ENCODE measurements at places on chromosomes 13 and 19.
A peak's percentile ranks its signal among the peaks of the same experiment; 100 is the strongest.

DNA sequence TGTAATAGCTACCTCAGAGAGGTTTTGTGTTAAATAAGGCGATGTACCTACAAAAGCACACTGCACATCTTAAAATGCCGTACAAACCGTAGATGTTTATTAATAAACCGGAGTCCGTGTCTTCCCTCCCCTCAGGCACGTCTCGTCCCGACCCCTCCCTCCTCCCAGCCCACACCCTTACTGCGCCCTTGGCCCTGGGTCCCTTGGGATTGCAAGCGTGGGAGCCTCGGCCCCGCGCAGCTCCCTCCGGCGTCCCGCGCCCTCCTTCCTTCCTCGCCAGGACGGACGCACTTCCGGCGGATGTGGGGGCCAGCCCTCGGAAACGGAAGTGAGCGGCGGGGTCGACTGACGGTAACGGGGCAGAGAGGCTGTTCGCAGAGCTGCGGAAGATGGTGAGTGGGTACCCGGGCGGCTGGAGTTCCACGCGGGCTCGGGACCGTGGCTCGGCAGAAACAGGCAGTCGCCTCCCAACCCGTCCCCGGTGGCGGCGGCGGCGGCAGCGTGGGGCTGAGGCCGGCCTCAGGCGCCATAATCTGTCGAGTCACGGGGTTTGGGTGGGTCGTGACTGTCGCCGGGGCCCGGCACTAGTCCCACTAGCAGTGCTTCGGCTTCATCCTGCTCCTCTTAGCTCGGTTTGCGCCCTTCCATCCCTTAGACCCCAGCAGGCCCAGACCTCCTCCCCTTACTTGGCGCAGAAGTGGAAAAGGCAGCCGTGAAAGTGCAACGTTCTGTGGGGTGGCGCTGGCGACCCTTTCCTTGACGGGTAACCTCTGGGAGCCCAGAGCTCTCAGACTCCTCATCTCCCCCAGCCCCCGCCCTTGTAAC is at the start of gene POMP:
Gene POMP, plus strand, starts transcription at position 335 of the 825 bp plus-strand sequence. Its CDS starts 55 bp downstream, at position 390.
- DNase-seq: peak; percentile 97

DNA sequence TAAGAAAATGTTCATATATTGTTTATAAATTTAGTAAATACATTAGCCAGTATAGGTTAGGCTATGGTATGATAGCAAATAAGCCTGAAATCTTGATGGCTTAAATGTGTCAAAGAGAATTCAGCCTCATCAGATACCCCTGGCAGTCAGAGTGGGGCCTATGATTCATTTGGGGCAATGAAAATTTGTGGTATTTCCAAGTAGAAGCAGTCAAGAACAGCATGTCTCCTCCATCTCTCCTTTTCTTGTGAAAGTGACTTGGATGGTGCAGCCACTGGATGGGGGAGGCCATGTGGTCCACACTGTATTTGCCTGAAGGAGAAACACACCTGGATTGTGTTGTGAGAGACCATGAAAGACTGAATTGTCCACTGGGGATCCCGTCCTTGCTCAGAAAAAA is 82.7 kb downstream of the DLEU7 start:
- DNase-seq: no peak

GRCh38 chr13:112702986-112703379 is 13.1 kb downstream of the ATP11A start:
- no peak for DNase-seq

GRCh38 chr19:45824531-45825262 is 9.6 kb upstream of the RSPH6A start:
- no peak for DNase-seq

DNA sequence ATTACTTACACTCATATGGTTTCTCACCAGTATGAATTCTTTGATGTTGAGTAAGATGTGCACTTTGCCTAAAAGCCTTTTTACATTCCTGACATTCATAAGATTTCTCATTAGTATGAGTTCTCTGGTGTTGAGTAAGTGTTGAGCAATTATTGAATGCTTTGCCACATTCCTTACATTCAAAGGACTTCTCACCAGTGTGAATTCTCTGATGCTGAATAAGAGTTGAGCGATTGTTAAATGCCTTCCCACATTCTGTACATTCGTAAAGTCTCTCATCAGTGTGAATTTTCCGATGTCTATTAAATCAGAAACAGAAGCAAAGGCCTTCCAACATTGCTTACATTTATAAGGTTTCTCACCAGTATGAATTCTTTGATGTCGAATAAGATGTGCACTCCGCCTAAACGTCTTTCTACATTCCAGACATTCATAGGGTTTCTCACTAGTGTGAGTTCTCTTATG is 14.2 kb upstream of the ZFP30 start:
- DNase-seq: no peak

- DNase-seq: no peak
Measured at GRCh38 chr19:51135986-51136762, 5.9 kb upstream of the SIGLEC7 start.

- no peak for DNase-seq
Measured at GRCh38 chr13:39976481-39976880, 321.0 kb downstream of the COG6 start.

DNA sequence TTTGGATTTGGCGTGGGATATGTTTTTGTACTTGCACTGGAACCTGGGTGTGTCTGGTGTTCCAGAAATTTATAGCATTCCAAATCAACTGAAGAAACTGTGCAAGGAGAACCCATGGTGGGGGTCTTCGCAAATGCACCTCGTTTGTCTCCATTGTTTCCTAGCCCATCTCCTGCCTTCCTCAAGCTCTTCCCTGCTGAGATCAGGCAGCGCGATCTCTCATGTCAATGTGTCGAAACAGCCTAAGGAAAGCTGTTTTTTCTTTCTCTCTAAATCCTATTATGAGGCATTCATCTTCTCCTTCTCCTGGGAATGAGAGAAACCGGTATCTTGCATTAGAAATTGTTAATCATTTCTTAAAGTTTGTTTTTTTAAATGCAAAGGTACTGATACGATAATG is 131.0 kb downstream of the KLF5 start:
- DNase-seq: no peak

DNA sequence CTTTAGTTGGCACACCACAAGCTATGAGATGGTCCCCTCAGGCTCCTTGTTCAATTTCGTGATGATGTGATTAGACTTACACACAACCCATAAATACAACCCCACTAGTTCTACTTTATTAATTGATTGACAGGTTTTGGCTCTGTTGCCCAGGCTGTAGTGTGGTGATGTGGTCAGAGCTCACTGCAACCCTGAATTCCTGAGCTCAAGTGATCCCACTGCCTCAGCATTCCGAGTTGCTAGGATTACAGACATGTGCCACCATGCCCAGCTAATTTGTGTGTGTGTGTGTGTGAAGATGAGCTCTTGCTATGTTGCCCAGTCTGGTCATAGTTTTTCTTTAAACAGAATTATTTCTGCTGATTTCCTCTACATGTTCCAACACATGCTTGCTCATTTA is 17.5 kb upstream of the HTR2A start:
- no peak for DNase-seq

Measured in spinal cord (tissue), 10 donors.